ENCODE measurements at places on chromosomes 5 and 9.

DNA sequence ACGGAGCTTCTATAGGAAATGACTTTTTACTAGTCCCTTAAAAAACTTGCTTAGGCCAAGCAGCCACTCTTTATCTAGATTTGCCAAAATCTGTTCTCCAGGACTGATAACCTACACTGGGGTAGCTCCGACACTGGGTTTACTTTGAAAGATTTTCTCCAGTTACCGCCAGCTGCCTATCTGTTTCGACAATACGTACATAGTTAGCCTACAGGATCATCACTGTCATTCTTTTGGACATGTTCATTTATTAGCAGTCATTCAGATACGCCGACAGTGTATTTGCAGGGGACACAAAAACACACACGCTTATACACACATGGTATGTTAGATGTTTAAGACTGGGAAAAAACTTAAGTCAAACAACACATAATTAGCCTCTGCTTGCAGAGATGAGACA, 225.7 kb downstream of the DCP2 start:
- no peak for DNase-seq

- DNase-seq: no peak
Observed at GRCh38 chr5:166127766-166128570, 2163.5 kb upstream of the WWC1 start.

- no peak for DNase-seq
Observed at GRCh38 chr5:31054453-31054852, 139.0 kb upstream of the CDH6 start.

DNA sequence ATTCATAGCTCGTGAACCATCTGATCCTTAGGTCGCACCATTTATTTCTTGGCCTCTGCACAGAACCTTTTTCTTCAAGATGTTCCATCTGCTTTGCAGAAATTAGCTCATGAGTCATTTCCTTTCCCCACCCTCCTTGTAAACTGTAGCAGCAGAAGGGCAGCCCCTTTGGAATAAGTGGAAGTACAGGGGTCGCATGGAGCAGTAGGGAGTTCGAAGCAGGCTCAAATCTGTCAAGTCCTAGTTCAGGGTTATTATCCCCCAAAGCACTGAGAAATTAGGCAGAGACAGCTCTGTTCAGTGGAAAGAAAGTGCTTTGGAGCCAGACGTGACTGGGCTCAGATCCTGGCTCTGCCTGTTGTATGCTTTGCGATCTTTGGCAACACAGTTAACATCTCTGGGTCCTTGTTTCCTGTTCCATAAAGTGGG, 84.2 kb downstream of the SGCD start:
- DNase-seq: no peak

DNA sequence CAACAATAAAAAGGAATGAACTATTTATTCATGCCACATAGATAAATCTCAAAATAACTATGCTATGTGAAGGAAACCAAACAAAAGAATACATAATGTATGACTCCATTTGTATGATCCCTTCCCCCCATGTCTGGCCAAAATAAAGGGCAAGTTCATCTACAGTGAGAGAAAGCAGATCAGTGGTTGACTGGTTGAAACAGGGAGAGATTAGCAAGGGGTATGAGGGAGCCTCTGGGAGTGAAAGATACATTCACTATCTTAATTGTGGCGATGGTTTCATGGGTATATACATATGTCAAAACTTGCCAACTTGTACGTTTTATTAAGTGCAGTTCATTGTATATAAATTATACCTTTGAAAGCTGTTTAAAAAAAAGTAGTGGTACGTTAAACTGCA, 4.8 kb downstream of the PSMD5 start:
- DNase-seq: no peak

DNA sequence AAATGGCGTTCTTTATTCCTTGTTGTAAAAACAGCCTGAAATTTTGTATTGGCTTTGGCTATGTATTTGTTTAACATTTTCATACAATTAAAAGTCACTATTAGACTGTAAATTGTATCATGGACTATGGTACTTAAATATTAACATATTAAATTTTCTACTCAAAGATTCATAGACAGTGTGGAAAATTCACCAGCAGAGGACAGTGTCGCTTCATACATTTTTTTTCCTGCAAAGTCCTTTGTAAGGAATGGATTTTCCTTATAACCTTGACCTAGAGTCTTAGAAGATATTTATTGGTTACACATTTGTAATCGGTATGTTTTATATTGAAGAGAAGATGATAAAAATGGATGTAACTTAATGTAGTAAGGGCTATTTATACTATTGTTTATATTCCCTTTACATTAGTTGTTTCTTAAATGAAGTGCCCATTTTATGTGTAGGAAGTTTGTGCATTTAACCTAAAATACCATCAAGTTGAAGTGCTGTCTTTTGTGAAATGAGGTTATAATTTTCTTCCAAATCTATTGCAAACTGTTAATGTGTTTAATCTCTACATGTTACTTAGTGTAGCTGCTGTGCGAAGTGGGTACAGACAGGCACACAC, 150.1 kb downstream of the KDM4C start:
- no peak for DNase-seq
